ENCODE measurements at places on chromosomes 6 and 20. TPM values are rescaled to one million over a fixed set of nuclear protein-coding genes. Genes with fewer than 3 reads are reported as not detected.

DNA sequence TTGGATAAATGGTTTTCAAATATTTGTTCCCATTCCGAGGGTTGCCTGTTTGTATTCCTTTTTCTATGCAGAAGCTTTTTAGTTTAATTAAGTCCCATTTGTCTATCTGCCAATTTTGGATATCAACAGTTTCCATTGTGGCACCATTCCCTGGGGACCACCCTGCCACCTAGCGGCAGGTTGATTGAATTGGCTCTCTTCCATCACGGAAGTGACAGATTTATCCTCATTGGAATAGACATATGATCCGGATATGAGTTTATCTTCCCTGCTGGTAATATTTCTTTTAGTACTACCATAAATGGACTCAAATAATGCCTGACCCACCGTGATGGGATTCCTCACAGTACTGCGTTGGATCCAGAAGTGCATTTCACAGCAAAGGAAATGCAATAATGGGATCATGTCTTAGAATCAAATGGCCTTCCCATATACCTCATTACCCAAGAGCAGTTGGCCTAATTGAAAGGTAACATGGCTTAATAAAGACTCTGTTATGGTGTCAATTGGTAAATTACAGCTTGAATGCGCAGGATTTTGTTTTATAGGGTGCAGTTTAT lies 327.0 kb downstream of the BMP2 start:
- DNase-seq = peak; percentile 21

DNA sequence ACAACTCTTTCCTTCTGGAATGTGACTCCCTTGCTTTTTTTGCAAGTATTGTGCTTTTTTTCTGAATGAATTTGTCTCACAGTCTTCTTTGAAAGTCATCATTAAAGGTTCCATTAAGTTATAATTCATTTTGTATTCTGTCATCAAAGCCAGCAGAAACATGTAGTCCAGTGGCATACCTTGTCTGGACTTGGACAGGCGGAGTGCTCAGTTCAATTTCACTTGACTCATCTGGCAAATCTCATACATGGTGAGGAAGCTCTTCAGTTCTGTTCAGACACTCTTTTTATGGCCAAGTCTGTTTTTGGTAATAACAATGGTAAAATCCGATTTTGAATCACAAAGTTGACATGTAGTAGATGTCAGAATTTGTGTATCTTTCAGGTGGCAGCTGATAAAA lies 260.8 kb upstream of the OPRM1 start:
- DNase-seq = no peak

DNA sequence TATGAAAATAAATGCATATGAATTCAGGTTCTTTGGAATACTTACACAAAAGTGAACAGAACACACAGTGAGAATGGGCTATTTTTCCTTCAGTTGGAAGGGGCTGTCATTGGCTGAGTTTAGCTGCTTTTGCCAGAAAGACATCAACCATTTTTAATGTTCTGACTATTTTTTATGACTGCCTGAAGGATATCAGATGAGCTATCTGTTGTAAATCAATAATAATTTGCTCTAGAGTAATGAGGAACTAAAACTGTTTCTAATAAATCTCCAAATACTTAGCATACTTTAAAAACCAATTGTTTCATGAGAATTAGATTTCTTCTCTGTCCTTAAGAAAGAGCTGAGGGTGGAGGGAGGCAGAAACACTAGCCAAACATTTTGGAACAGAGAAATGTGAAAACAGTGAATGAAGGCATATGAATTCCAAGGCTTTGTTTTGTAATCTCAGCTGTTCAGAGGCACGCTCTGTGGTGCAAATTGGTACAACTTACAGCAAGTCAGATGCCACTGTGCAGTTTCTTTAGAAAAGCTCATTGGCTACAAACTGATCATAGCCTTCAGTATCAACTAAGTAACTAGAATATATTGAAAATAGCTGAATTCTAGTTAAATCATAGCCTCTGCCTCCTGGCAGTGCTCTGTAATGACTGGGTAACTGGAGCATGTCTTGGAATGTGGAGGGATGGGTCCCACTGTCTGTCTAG lies 228.9 kb upstream of the JAG1 start:
- no peak for DNase-seq

DNA sequence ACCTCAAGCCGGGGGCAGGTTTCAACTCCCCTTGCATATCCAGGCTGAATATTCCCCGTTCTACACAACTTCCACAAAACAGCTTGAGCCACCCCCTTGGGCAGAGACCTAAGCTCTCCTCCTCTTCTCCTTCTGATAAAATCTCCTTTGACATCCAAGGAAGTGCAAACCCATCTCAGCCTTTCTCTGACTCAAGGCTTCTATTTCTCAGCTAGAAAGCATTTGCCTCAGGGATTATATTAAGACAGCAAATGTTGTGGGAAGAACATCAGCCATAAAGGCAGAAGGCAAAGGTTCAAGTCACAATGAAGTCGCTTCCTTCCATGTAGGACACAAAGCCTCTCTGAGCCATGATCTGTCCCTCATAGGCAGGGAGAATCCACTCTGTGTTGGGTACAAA lies 386.6 kb upstream of the ARID1B start:
- DNase-seq = no peak

- peak; percentile 77 for DNase-seq
Observed at GRCh38 chr6:139161169-139161568, 26.3 kb downstream of the HECA start.

The SLC44A4 gene
- total RNA-seq = not detected

The MAFB gene
- not detected for total RNA-seq

The CCM2L gene
- total RNA-seq = not detected

The OR2J1 gene
- not detected for total RNA-seq
